CD14-positive monocyte (primary cell): ENCODE measurements at places on chromosomes 12 and 14.
A peak's percentile ranks its signal among the peaks of the same experiment; 100 is the strongest.

- DNase-seq: no peak
Observed at GRCh38 chr14:100747736-100748135, 21.0 kb downstream of the DLK1 start.

DNA sequence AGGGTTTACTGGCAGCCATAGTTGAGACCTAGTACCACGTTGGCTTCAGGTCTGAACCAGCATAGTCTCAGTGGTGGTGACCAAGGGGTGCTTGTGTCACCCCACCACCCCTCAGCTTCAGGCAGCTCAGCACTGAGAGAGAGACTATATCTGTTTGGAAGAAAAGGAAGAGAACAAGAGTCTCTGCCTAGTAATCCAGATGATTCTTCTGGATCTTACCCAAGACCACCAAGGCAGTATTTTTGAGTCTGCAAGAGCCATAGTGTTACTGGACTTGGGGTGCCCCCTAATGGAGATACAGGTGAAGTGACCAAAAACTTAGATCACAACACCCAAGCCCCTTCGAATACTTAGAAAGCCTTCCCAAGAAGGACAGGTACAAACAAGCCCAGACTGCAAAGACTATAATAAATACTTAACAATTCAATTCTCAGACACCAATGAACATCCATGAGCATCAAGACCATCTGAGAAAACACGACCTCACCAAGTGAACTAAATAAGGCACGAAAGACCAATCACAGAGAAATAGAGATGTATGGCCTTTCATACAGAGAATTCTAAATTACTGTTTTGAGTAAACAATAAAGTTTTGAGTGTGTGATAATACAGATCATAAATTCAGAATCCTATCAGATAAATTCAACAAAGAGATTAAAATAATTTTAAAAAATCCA is 107.0 kb downstream of the HELB start:
- DNase-seq: peak; percentile 58

DNA sequence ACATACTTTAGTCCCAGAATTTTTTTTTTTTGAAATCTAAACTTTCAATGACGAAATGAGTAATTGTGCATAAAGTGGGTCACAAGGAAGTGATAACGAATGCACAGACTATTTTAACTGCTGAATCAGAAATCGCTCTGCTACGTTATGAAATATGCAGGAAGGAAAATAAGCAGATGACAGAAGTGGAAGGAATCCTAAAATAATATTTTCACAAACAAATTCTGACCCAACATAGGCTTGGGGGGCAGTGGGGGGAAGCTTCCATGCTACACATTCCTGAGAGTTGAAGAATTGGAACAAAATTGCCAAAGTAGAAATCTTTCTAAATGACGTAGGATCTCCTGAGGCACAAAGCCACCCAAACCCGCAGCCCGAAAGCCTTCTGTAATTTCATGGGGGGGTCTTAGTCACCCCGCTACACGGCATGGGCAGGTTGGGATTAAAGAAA is 89.6 kb downstream of the ARF6 start:
- peak; percentile 53 for DNase-seq

DNA sequence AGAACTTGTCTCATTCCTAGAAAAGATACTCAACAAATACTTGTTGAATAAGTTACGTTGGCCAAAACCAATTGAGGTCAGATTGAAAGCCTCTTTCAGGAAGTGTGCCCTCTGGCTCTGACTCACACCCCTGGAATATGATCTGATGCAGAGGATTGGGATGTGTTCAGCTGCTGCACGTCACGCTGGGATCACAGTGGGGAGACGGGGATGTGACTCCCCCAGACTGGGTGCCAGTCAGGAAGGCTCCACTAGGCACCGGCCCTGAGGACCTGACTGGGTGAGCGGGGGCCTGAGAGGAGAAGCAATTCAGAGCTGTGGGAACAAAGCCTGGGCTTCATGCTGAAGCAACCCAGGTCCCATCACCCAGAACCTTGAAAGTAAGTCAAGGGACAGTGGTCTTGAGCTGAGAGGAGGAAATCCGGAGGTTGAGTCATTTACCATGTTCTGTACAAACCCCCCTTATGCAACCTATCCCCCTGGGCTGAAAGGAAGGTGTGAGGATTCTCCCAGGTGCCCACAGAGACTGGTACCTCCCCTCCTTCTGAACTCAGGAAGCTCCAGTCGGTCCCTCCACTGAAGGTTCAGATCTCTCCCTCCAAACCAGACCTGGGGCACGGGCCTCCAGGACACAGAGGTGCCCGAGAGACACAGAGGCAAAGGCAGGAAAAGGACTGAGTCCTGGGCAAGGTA is 3.9 kb downstream of the CEBPE start:
- DNase-seq: peak; percentile 72

DNA sequence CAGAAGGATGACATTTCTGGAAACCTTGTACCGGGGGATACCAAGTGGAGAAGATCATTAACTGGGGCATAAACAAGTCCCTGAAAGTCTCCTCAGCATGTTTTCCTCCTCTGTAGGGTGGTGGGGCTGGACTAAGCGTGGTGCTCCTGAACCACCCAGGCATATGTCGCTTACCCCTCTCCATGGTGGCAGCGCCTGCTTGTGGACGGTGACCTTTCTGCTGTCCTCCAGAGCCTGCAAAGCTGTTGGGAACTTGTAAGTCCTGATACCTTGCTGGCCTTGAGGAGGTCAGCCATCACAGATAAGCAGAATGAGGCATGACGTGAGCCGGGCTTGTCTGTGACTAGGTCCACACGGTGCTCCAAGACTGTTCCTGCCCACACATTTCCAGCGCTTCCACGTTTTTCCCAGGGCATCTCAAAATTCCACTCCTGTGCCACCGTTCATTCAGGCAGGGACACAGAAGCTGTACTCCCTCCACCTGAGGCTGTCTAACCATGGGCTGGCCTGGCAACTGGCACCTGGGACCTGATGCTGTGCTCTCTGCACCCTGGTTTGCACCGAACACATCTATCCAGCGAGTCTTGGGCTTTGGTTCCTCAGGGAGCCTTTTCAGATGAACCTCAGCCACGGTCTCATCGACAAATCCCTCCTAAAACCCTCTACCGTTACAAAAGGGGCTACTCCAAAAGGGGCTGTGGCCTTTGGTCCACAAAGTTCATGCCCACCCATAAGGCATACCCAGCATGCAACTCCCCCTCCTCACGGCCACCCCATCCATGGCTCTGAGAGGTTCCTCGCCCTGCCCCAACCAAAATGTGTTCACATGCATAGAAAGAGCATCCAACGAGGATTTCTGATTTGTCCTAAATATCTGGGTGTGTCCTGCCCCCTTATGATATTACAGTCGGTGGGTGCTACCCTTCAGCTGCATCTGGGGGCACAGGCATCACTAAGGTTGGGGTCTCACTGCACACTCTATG is 199.6 kb upstream of the DIO3 start:
- no peak for DNase-seq

DNA sequence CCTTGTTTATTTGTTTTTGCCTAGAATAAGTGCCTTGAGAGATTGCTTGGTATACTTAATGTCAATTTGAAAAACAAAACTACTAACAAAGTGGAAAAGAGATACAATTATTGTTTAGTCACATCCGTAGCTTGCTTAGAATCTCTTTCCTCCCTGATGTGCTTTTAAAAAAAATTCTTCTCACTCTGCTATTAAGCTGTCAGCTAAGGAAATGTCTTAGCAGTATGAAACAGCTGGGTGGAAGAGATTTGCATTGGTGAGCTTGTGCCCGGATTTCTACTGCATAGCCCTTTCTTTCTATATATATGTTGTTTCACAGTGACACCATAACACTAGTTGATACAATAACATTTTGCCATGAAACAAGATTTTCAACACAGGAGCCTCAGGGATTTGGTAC is 229.4 kb upstream of the RGS6 start:
- no peak for DNase-seq

DNA sequence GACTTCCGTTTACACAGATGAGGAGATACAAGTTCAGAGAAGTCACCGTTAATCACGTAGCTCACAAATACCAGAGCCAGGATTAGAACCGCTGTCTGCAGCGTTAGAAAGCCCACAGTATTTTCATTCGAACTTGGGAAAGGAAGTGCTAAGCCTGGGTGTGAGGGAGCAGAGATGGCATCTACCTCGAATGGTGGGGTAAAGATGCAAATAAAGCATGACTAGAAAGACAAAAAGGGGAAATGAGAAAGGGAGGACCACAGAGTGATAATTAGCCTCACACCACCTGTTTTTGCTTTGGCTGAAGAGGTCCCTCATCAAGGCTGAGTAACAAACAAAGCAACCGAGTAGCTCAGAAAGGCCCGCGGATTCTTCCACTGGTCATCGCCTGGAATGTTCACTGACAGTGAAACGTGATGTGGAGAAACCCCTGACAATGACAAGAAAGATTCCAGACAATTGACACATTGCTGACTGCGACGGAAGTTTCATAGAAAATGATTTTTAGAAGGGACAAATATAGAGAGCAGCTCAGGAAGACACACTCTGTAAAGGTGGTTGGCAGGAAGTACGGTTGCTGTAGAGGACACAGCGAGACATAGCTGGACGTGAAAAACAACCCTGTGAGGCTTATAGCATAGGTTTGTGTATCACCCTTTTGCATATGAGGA is 31.5 kb upstream of the BHLHE41 start:
- DNase-seq: no peak

GRCh38 chr14:95182379-95182778 is 25.1 kb upstream of the DICER1 start:
- DNase-seq: no peak

- peak; percentile 26 for DNase-seq
Observed at GRCh38 chr12:71870416-71870815, 30.9 kb downstream of the TBC1D15 start.

DNA sequence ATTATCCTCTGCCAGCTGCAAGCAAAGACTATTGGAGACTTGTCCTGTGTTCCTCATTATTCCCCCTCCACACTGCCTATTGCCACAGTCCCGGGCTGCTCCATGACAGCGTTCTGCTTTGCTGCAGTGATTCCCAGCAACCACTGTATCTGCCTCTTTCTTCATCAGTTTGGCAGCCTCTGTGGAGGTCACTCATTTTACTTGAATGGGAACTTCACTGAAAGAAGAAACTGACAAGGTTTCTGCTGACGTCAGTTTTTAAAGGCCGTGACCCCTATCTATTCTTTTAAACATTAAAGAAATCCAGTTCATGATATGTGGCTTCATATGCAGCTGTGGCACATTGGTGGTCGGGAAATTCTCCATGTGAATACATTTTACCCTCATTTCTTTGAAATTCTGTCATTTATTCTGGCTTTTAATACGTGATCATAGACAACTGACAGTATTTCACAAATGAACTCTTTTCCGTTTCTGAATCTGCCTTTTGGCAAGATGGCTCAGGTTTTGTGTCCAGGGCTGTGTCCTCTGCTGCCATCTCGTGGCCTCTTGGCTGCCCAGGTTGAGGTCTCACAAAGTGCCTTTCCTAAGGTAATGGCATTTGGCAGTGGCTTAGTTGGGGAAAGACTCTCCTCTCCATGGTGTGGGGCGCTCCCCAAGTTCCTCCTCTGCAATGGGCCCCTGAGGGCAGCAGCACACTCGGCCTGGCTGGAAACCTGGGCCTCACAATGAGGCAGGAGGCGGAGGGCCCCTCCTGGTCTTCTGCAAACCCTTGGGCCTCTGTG is 5.8 kb downstream of the TMEM253 start:
- peak; percentile 72 for DNase-seq

- DNase-seq: no peak
Observed at GRCh38 chr12:108810636-108811035, 46.7 kb downstream of the SSH1 start.

DNA sequence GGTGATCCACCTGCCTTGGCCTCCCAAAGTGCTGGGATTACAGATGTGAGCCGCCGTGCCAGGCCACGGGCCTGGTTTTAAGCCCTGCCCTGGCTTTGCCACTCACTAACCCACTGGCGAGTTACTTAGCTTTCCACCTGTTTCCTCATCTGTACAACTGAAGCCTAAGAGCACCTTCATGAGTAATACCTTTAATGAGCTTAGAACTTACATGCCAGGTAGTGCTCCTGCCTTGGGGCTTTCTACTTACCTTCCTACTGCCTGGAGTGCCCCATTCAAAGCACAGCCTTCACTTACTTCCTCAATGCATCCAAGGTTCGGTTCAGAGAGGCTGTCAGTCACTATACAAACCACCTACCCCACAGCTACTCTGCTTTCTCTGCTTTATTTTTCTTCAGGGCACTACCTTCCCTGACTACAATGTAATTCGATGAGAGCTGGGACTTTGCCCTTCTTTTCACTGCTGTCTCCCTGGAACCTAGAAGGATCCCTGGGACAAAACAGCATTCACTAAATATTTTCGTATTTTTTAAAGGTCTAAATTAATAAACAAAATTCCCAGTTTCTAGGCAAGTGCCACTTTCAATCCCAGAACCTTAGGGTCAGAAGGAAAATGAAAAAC is 13.8 kb downstream of the ZCCHC8 start:
- DNase-seq: no peak

GRCh38 chr14:59454139-59454538 is 11.0 kb downstream of the GPR135 start:
- DNase-seq: no peak

- no peak for DNase-seq
Observed at GRCh38 chr14:57413849-57414248, 23.5 kb downstream of the NAA30 start.

DNA sequence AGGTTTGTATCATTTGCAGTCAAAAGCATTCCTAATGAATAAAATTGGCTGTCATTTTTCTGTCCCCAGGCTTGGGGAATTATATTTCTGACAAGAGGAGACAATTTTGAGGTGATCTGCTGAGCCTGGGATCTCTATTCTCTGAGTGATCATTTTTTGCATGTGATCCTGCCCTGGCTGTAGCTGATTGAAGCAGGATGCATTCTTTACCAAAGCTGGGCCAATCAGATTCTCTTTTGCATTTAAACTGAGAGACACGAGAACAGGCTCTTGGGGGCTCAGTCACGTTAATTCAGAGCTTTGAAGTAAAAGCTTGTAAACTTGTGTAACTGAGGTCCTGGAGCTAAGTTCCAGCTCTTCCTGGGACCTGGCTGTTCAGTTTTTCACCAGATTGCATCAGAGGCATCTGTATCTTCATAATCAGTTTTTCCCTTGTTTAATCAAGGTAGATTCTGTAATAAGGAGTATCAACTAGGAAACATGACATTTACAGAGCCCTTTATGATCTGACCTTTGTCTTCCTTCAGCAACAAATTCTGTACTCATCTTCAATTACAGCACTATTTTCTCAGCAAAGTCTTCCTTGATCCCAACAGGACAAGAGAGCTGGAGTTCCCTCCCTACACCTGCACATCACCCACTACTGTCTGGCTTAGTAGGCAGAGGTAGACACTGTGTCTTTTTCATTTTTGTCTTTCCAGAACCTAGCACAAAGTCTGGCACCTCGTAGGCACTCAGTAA is 35.0 kb upstream of the MANSC4 start:
- DNase-seq: no peak

GRCh38 chr12:25764409-25764808 is 194.1 kb upstream of the RASSF8 start:
- no peak for DNase-seq

DNA sequence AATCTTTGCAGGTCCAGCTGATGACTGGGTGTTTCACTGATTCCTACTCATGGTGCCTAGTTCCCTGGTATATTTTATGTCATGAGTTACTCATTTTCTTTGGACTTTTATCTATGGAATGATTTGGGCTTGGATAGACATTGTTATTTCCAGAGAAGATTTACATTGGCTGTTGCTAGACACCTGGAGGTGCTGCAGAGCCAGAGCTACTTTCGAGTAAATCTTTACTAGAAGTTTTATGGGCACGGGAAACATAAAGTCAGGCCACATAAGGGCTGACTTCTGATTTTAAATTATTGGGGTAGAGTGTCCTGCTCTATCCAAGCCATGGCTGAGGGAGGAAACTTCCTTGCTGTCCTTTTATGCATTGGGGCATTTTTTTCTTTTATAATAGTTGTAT is 175.9 kb upstream of the ABCD2 start:
- no peak for DNase-seq

GRCh38 chr12:22287101-22287500 is 47.4 kb downstream of the ST8SIA1 start:
- no peak for DNase-seq

GRCh38 chr12:92915365-92915764 is 13.7 kb downstream of the EEA1 start:
- no peak for DNase-seq
